ENCODE measurements at places on chromosomes 13 and 19. TPM values are rescaled to one million over a fixed set of nuclear protein-coding genes. Genes with fewer than 3 reads are reported as not detected.

The NLRP9 gene
- total RNA-seq, result not detected

The CD79A gene
- 0.93 TPM for total RNA-seq

The SHISA7 gene
- not detected for total RNA-seq

The ATP4A gene
- not detected for total RNA-seq

The ZNF565 gene
- 10.9 TPM for total RNA-seq

The ZNF382 gene
- 21.9 TPM for total RNA-seq

The C19orf67 gene
- 0.55 TPM for total RNA-seq

The NXNL1 gene
- not detected for total RNA-seq

The FXYD7 gene
- total RNA-seq, result 10.1 TPM

The APOE gene
- total RNA-seq, result 9.0 TPM

The ERICH6B gene
- total RNA-seq, result not detected

The CA11 gene
- 15.4 TPM for total RNA-seq

The TDRD12 gene
- 1.9 TPM for total RNA-seq

The ANGPTL4 gene
- total RNA-seq, result not detected

The ZFR2 gene
- total RNA-seq, result 3.1 TPM

The SLC25A41 gene
- total RNA-seq, result not detected

The MAST1 gene
- total RNA-seq, result not detected

The PABPC3 gene
- total RNA-seq, result 1.3 TPM

The ATP1A3 gene
- 3.5 TPM for total RNA-seq

The RAB8A gene
- 86.9 TPM for total RNA-seq

The ATP4B gene
- total RNA-seq, result not detected

The C19orf47 gene
- 13.7 TPM for total RNA-seq

The UBE2L5 gene
- total RNA-seq, result not detected

The DHX34 gene
- total RNA-seq, result 27.3 TPM

The SWSAP1 gene
- 4.8 TPM for total RNA-seq

The PGLYRP2 gene
- total RNA-seq, result 0.61 TPM

The KIR2DL3 gene
- total RNA-seq, result not detected

The VSTM2B gene
- not detected for total RNA-seq

The CBY2 gene
- total RNA-seq, result 0.64 TPM

The CERS1 gene
- not detected for total RNA-seq

The ONECUT3 gene
- total RNA-seq, result not detected

The IFNL1 gene
- not detected for total RNA-seq

The GARIN5A gene
- total RNA-seq, result not detected

The ZNF626 gene
- 19.8 TPM for total RNA-seq

The ZFP28 gene
- 8.8 TPM for total RNA-seq

The MARK4 gene
- total RNA-seq, result 24.3 TPM

The GSX1 gene
- total RNA-seq, result not detected

The CPB2 gene
- not detected for total RNA-seq

The TEX30 gene
- 9.2 TPM for total RNA-seq

The ZNF285 gene
- total RNA-seq, result 2.0 TPM

The NLRP7 gene
- total RNA-seq, result not detected

The HCST gene
- 75.2 TPM for total RNA-seq

All from CD4-positive, alpha-beta memory T cell (primary cell).